ENCODE measurements at places on chromosomes 12 and 14.

- DNase-seq, result no peak
Measured at GRCh38 chr14:105179191-105179590, 1.9 kb downstream of the NUDT14 start.

GRCh38 chr12:70854138-70854537 is 66.4 kb downstream of the PTPRR start:
- no peak for DNase-seq

- DNase-seq, result no peak
Measured at GRCh38 chr12:130425698-130426245, 88.1 kb downstream of the PIWIL1 start.

GRCh38 chr12:112307317-112308011 is 74.8 kb downstream of the HECTD4 start:
- DNase-seq, result no peak

DNA sequence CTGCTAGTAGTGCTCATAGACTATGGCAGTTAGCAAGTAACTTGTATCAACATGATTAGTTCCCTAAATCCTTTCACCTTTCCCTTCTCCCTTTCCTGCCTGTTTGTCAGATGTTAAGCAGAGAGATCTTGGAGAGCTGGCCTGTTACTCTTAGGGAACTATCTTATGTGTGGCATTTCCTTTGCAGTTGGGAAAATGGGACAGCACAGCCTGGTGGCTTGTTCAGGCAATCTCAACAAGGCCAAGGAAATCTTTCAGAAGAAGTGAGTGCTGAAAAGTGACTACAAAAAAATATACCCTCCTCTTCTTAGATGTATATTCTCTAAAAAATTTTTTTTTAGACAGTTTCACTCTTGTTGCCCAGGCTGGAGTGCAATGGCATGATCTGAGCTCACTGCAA is 7.4 kb downstream of the PARP2 start:
- no peak for DNase-seq

- no peak for DNase-seq
Measured at GRCh38 chr12:94309373-94309772, 150.3 kb downstream of the CEP83 start.

- no peak for DNase-seq
Measured at GRCh38 chr14:105765893-105766614, 239.7 kb downstream of the TMEM121 start.

DNA sequence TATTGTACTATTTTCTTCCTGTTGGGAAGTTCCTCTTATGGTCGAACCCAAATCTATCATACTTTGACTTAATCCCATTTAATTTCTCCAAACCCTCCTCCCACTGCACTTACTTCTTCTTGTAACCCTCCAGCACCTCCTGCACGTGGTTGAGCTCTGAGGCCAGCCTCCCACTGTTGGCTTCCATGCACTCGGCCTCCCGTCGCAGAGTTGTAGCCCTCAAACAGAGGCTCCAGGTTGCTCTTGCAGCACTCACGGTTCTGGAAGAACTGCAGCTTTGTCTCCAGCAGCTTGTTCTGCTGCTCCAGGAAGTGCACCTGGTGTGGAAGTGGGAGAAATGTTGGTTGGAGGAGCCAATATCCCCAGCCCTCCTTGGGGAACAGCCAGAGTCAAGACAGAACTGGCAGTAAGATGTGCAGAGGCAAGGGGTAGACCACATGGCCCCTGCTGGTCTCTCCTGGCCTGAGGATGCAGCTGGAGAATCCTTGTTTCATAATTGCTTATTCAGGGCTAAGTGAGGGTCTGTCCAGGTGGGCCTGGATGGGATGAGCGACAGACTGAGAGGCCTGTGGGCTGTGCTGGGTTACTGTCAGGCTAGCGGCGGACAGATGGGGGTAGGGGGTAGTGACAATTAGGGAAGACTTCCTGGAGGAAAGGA is 18.4 kb upstream of the KRT86 start:
- no peak for DNase-seq

DNA sequence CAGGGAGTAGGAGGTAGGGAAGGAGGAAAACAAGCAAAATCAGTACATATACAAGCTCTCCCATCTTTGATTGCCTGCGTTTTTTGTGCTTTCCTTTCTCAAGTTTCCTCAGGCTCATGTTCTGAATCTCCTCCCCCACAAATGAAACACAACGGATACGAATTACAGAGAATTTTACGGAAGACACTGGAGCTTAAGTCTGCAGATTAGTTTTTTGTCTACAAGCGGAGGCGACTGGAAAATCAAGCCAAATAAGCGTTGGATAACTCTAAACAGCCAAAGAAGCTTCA is 612 bp downstream of the WBP11 start:
- no peak for DNase-seq

DNA sequence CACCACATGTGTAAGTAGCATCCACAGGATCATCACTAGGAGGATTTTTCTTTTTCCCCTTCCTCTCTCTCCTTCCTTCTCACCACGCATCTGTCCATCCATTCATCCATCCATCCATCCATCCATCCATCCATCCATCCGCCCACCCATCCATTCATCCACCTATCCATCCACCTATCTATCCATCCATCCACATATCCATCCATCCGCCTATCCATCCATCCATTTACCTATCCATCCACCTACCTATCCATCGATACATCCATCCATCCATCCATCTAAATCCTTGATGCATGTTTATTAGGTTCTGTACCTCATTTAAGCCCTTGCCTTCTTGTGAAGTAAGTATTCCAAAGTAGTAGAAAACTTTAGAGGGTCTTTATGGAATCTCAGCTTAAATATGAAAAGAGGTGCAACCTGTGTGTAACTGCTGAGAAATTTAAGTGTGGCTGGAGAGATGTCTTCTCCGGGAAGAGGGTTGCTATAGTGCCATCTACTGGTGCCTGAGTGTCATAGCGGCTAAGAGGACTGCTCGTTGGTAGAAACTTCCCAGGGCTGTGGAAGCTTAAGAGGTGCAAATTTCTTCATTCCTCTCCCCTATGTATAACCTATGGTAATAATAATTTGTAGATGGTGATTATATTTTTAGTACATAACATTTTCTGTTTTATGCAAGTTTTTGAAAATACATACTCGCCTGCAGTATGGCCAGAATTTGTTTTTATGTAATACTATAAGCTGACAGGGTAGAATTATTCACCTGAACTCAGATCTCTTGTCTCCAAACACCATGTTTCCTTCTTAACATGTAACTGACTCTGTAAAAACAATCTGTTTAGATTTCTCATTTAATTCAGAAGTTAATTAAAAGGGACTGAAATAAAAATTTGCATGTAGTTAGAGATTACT is 46.0 kb downstream of the MYO1H start:
- DNase-seq, result peak; percentile 14

GRCh38 chr14:23729720-23730387 is 93.7 kb downstream of the DHRS2 start:
- no peak for DNase-seq

- no peak for DNase-seq
Measured at GRCh38 chr14:55546212-55546874, 33.7 kb upstream of the KTN1 start.

DNA sequence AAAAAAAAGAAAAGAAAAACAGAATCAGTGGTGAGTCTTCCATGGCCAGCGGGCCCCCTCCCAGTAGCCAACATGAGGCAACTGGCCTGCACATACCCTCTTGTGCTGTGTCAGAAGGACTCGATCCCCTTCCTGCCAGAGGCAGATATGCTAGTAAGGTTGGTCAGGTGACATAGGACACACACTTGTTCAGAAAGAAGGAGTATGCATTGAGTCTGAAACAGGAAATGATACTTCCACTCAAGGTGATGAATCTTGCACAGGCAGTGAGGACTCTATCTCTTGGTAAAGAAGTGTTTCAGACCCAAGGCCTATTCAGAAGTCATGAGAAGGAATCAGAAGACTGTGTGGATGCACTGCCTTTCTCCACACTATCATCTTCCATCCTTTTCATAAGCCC is 269.7 kb upstream of the FAR2 start:
- DNase-seq, result no peak

GRCh38 chr12:29707846-29708245 is 75.9 kb downstream of the TMTC1 start:
- DNase-seq, result no peak

GRCh38 chr14:79016828-79017505 is 846.8 kb downstream of the NRXN3 start:
- DNase-seq, result no peak

DNA sequence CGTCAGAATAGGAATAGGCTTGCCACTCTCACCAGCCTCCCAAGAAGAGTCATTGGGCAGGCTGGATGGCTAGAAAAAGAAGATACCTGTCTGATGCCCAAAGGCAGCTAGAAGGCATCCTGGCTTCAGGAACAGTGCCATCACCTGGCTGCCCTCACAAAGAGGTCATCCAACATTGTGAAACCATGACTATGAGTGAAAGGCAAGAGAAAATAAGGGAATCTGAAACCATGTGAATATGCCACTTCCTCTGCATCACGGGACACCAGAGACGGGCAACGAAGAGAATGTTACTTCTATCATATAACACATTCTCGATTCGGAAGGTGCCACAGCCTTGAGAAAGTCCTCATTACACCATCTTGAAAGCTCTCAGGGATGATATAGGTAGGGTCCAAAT is 182.0 kb downstream of the DAD1 start:
- no peak for DNase-seq

DNA sequence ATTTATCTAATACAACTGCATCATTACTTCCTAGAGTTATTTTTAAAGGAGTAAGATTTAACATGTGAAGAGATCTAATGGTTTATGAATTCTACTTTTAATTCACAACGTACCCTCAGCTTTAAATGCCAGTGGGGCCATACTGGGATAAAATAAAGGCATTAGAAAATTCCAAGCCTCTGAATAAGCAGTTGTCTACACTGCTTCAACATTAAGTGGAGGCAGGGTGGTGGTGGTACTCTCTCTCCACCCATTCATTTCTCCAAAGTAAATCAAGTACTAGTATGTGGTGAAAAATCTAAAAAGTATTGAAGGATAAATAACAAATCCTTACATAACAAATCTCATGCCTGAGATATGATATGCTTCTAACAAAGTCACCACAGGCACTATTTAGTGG is 52.4 kb downstream of the FERMT2 start:
- no peak for DNase-seq

DNA sequence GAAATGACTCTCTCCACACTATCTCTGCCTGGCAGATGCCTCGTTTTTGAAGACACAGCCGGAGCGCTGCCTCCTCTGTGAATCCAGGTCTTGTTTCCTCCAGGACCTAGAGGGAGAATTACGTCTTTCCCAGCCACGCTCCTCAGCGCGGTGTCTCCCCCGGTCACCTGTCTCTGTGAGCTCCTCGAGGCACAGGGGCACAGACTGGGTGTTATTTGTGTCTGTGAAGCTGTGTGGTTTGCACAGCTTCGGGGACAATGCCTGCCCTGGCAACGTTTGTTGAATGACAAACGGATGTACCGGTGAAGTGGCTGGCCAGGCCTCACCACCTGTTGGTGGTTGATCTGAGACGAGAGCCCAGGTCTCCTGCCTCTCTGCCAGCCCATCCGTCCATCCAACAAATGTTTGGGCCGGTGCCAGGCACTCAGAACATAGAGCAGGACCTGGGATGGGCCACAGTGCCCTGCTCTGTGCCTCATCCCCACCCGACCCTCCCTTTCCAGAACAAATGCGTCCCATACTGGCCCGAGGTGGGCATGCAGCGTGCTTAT is 6.1 kb downstream of the PTPN6 start:
- DNase-seq, result no peak

- DNase-seq, result peak; percentile 10
Measured at GRCh38 chr12:92505254-92506231, 197.2 kb upstream of the PLEKHG7 start.

GRCh38 chr14:89723930-89724627 is 230.5 kb downstream of the EFCAB11 start:
- DNase-seq, result no peak

- DNase-seq, result no peak
Measured at GRCh38 chr12:4293299-4293965, 19.9 kb downstream of the CCND2 start.

DNA sequence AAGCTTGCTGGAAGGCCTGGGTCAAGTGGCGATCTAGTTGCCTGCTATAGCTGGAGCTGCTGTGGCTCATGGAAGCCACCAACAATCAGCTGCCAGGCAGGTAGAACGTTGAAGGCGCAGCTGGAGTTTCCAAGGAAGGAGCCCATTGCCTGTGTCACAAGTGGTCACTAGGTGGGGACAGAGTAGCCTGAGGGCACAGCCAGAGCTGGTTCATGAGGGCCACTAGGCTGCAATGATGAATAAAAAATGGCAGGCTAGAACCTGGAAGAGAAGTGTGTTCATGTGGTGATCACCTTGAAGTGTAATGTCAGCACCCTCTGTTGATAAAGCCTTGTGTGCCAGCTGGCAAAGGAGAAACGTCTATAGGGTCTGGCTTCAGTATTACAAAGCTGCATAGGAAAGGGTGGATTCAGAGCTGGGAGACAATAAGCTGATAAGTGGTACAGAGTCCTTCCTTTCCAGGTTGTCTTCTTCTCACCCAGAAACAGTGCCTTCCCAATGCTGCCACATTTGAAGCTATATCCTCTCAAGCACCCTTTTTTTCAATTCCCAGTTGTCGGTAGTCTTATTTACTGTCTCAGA is 165.8 kb downstream of the EMP1 start:
- peak; percentile 15 for DNase-seq

- DNase-seq, result no peak
Measured at GRCh38 chr12:59408431-59408830, 187.4 kb upstream of the SLC16A7 start.

GRCh38 chr12:92973614-92974013 is 44.5 kb upstream of the EEA1 start:
- DNase-seq, result no peak

GRCh38 chr14:105323663-105324062 is 9.1 kb downstream of the PACS2 start:
- no peak for DNase-seq

- no peak for DNase-seq
Measured at GRCh38 chr14:20751963-20752562, 6.4 kb downstream of the EDDM3A start.

- no peak for DNase-seq
Measured at GRCh38 chr14:104248203-104249055, 110.0 kb downstream of the KIF26A start.

GRCh38 chr12:30308010-30308717 is 387.5 kb downstream of the IPO8 start:
- no peak for DNase-seq

DNA sequence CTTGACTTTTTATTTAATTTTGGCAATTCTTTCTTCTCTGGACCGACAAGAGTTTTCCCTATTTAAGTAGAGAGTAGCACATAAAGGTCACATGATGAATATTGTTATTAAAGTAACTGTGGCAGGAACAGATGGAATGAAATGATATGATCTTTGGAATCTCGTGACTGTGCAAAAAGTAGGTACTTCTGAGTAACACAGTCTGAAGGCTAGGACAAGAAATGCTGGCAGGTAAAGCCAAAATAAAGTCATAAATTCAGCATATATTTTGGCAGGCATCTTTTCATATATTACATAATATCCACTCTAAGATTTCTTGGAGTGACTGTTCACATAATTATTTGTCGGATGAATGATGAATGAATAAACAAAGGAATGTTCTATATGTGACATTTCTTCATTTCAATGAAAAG is 121.4 kb downstream of the EFCAB11 start:
- no peak for DNase-seq

GRCh38 chr12:1606021-1606622 is 11.7 kb upstream of the FBXL14 start:
- peak; percentile 36 for DNase-seq

Data from effector CD4-positive, alpha-beta T cell (primary cell).